ENCODE measurements at places on chromosomes 1 and 21. TPM values are rescaled to one million over a fixed set of nuclear protein-coding genes. Genes with fewer than 3 reads are reported as not detected.

Gene KLF17
- total RNA-seq, result not detected

Gene MAP1LC3C
- total RNA-seq, result not detected

Gene S100A7A
- total RNA-seq, result not detected

Gene TSNAX
- 37.4 TPM for total RNA-seq

- peak; percentile 42 for DNase-seq
These were observed 32.1 kb downstream of the SH3BP5L start for GRCh38 chr1:248793592-248793991.

DNA sequence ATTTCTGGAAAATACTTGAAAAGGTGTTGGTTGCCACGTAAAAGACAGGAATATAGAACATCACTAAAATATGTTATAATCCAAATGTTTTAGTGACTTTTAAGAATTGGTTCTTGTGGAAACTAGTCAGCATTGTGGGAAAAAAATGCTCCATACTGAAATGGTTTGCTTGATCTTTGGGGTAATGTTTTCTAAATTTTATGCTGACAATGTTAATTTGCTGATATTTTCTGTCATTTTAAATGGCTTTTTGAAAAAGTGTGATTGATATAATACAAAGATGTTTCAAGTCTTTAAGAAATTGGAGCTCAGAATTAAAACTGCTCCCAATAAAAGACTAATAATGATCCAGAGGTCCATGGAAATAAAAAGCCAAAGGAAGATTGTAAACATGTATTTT, 610.9 kb downstream of the ADGRL2 start:
- DNase-seq, result no peak

DNA sequence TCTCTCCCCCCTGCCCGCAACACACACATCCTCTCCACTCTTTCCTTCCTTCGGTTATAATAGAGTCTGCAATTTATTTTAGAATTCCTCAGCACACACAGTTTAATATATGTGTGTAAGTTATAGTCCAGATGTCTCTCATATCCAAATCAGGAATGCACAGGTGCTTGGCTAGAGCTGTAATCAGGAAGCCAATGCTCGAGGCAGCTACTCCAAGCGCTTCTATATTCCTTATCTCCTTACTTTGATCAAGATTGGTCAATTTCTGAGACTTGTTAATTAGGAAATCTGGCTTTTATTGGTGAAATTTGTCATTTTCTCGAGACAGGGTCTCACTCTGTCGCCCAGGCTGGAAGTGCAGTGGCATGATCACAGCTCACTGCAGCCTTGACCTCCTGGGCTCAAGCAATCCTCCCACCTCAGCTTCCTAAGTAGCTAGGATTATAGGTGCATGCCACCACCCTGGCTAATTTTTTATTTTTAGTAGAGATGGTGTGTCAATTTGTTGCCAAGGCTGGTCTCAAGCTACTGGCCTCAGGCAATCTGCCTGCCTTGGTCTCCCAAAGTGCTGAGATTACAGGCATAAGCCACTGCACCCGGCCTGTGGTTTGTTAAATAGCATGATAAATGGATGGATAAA, 27.7 kb downstream of the RPL5 start:
- no peak for DNase-seq

DNA sequence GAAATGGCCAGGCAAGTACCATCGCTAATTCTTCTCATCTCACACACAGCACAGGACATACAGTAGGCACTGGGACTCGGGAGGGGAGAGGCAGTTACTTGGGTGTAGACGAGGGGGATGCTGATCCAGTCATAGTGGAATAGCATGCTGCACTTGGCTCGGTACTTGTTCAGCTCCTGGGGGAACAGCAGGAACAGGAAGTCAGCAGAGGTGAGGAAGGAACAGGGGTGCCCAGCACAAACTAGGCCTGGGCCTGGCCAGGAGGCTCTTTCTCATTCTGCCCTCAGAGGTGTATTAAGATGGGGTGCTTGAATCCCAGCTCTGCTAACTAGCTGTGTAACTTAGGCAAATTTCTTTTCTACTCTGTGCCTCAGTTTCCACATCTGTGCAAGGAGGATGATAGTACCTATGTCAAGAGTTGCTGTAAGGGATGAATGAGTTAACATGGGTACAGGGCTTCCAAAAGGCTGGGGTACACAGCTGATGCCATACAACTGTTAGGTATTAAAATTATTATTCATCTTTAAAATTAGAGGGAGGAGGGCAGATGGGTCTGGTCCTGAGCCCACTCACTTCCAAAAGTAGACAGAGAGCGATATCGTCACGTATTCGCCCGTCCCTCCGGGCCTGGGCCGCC, 2.4 kb downstream of the BEST4 start:
- DNase-seq, result no peak

- no peak for DNase-seq
These were observed 1.0 kb upstream of the FOXO6 start for GRCh38 chr1:41360074-41360785.

DNA sequence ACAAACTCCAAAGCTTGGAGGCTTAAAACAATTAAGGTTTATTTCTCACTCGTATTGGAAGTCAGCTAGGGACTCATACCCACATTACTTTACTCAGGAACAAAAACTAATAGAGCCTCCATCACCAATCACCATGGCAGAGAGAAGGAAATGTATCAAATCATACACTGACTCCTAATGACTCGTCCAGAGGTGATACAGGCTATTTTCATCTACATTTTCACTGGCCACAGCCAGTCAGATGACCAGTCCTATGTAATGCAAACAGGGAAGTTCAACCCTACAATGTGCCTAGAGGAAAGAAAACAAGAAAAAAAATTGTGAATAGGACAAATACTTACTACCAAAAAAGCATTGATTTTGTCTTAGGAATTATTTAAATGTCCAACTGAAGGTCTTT, 110.3 kb downstream of the SEC16B start:
- no peak for DNase-seq

GRCh38 chr1:19811206-19811851, 3.8 kb downstream of the RNF186 start:
- peak; percentile 68 for DNase-seq

DNA sequence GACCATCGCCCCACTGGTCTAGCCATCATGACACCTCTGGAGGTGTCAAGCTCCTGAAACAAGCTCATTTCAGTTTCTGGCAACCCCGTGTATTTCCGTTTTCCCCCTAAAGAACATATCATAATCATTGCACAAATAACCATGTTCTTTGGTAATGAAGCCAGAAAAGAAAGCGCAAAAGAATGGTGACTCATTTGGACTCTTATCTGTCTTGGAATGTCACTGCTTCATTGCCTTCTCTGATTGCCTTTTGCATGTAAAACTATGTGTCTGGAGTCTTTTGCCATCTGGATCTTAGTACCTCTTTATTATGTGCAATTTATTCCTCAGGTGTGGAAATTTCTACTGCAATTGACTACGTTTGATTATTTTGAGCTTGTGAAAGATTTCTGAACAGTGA, 110.5 kb downstream of the COLGALT2 start:
- DNase-seq, result no peak

- DNase-seq, result no peak
These were observed 68.5 kb downstream of the RBM11 start for GRCh38 chr21:14284481-14284880.

- no peak for DNase-seq
These were observed 14.5 kb downstream of the CFHR4 start for GRCh38 chr1:196902344-196902743.

GRCh38 chr1:213383465-213383864, 332.4 kb downstream of the RPS6KC1 start:
- no peak for DNase-seq

DNA sequence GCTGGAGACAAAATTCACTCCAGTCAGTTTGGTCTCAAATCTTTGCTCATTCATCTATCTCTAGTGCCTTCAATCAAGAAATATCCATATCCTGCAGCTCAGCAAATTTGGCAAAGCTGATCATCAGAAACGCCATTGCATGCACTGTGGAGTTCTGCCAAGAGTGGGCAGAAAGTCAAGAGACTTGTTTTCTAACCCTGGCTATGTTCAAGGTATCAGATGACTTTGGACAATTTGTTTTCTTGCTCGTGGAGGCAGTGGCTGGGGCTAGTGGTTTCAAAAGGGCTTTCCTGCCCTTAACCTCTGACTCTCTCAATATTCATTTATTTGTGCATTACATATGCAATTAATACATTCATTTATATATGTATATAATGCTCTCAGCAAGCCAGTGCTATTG, 12.8 kb upstream of the LRRC52 start:
- DNase-seq, result no peak

DNA sequence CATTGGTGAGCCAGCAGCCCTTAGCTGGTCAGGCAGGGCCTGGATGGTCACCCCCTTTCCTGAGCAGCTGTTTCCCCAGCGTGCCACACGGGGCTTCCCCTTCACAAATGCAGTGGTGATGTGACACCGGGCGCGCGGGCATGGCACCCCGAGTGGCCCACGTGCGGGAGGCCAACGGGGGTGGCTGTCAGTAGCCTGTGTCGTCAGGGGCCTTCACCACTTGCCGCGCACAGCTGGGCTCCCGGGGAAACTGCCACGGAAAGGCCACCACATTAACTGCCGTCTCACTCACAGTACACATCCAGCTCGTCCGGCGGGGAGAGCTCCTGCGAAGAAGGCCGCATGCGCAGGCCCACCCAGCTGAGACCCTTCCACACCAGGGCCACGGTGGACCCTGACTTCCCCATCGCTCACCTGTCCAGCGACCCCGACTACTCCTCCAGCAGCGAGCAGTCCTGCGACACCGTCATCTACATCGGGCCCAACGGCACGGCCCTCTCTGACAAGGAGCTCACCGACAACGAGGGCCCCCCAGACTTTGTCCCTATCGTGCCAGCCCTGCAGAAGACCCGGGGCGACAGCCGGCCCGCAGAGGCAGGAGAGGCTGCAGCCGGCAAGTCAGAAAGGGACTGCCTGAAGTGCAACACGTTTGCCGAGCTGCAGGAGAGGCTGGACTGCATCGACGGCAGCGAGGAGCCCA, 530.5 kb downstream of the KIF26B start:
- no peak for DNase-seq

DNA sequence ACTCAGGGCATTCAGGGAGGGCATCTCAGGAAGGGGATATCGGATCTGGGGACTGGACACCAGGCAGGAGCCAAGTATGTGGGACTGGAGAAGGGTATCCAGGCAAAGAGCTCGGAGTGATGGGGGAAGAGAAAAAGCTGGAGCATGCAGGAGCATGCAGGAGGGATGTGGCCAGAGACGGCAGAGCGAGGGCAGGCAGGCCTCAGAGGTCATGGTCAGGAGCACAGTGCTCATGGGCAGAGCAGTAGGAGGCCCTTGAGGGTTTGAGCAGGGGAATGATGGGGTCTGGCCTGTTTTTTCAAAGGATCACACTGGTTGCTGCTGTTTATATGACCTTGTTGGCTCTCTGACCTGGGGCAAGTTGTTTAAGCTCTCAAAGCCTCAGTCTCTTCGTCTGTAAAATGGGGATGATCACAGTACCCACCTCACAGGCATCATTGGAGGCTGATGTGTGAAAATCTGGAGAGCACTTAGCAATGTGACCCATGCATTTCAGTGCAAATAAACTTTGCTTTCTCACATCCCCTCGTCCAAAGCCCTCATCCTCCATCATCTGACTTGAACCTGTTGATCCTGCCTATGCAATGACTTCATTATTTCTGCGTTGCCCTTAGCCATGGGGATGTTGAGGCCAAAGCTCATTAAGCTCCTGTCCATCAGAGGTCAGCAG, 273.1 kb downstream of the MATN1 start:
- DNase-seq, result no peak
